ENCODE measurements at places on chromosomes 13 and 19.

- no peak for DNase-seq
Measured at GRCh38 chr19:19096641-19097627, 33.1 kb downstream of the SLC25A42 start.

GRCh38 chr13:27971236-27971645, 2.1 kb upstream of the CDX2 start:
- no peak for DNase-seq

DNA sequence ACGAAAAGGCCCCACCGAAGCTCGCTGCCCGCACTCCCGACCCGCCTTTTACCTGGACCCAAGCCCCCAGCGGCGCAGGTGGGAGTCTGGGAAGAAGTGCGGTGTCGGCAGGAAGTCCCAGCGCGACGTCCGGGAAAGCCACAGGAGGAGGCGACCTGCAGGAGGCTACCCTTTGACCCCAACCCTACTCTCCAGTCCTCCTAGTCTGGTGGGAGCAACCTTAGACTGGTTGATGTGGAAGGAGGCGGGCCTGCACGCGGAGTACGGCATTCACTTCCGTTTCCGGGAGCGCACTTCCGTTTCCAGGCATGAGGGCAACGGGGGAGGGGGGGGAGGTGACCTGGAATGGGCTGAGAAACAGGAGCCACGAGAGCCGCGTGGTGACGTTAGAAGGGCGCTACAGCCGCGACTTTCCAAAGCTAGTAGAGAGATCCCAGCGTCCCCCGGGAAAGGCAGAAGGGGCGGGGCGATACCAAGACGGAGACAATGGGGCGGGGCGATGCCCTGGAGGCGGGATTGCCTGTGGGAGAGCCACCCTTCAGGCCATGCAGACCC, 28.5 kb downstream of the ZNF266 start:
- peak; percentile 90 for DNase-seq

- DNase-seq = peak; percentile 73
Measured at GRCh38 chr13:110916301-110917142, 1.7 kb upstream of the ANKRD10 start.

GRCh38 chr19:52648336-52649016, 10.3 kb upstream of the ZNF83 start:
- DNase-seq = peak; percentile 50

- DNase-seq = peak; percentile 28
Measured at GRCh38 chr13:38417727-38418126, 68.1 kb downstream of the UFM1 start.

GRCh38 chr13:110644892-110645521, 29.7 kb downstream of the NAXD start:
- DNase-seq = peak; percentile 61

GRCh38 chr13:23960566-23961156, 63.4 kb upstream of the C1QTNF9B start:
- peak; percentile 66 for DNase-seq

DNA sequence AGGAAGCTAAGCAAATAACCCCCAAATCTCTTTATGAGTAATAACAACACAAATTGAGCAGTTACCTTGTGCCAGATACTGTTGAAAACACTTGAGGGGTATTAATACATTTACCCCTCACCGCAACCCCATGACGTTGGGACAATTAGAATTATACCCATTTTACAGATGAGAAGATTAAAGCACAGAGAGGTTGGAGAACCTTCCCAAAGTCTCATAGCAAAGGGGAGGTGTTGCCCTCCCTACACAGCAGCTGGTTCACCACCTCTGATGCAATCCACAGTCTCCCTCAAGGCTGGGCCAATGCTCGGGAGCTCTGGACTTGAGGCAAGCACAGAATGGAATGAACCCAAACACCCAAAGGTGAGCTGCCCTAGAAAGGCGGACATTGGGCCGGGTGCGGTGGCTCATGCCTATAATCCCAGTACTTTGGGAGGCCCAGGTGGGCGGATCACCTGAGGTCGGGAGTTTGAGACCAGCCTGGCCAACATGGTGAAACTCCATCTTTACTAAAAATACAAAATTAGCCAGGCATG, 3.9 kb upstream of the CCNE1 start:
- DNase-seq = no peak

GRCh38 chr19:16141043-16141442, 2.4 kb upstream of the HSH2D start:
- no peak for DNase-seq

- peak; percentile 79 for DNase-seq
Measured at GRCh38 chr13:49113526-49114286, 106.4 kb upstream of the MLNR start.

DNA sequence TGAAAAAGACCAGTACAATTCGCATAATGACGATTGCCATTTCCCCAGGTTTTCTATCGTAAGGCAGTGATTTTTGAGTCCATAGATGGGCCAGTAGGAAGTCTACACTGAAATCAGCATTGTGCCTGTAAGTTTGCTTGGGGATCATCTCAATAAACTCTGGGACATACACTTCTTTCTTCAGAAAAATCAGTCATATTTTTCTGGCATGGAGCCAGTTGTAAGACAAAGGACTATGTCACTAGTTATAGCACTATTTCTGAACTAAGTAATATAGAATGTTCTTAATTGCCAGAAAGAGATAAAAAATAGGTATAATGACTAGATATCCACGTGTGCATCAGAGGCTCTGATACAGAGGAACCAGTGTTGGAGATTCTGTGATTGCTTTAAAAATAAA, 243.5 kb downstream of the LMO7 start:
- no peak for DNase-seq

DNA sequence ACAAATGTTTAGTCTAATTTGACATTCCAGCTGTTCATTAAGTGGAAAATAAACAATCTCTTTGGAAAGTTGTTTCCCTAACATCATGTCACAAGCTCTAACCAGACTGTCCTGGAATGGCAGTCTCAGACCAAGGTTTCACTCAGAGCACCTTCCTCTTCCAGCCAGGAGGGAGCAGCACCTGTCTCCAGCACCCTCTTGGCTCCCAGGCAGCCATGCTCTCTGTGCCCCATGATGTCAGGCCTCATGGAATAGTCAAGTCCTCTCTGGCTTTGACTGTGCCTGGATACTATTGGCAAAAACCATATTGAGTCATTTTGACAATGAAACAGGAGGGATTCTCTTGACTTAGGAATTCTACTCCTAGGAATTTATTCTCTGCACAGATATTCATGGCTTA, 171.4 kb downstream of the OXGR1 start:
- DNase-seq = peak; percentile 35

DNA sequence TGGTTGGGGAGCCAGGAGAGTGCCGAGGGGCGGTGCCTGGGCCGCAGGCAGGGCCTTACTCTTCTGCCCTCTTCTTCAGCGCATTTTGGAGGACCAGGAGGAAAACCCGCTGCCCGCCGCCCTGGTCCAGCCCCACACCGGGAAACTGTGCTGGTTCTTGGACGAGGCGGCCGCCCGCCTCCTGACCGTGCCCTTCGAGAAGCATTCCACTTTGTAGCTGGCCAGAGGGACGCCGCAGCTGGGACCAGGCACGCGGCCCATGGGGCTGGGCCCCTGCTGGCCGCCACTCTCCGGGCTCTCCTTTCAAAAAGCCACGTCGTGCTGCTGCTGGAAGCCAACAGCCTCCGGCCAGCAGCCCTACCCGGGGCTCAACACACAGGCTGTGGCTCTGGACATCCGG, 9.4 kb downstream of the PGLS start:
- no peak for DNase-seq

GRCh38 chr13:26961890-26962615, 201.5 kb upstream of the GPR12 start:
- DNase-seq = no peak

DNA sequence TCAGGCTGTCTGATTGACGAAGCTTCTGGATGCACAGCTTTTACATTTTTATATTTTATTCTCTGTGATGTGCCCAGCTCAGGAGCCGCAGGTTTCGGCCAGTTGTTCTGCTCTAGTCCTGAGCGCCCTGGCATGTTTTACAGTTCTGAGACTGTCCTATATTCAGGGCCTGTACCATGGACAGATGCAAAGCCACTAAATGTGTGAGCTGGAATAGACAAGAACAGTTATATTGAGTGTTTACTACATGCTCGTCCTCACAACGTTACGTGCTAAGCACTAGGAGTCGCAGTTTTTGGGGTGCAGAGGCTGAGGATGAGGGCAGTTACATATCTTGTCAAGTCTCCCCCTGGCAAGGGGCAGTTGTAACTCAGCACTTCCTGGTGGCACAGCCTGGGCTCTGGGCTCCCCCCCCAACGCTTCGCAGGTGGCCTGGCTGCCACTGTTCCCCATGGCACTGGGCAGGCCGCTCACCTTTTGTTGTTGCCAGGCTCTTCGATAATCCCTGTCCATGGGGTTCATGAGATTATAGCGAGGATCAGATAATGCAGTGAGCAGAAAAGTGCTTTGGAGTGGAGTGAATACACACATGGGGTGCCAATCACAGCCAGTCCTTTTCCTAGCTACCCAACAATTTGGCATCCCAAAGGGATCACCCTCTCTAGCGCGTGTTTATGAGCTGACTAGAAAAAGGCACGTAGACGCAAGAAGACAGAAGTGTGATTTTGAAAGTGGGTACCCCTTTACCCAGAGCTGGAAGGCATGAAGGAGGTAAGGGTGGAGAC, 23.5 kb downstream of the ARL11 start:
- no peak for DNase-seq

DNA sequence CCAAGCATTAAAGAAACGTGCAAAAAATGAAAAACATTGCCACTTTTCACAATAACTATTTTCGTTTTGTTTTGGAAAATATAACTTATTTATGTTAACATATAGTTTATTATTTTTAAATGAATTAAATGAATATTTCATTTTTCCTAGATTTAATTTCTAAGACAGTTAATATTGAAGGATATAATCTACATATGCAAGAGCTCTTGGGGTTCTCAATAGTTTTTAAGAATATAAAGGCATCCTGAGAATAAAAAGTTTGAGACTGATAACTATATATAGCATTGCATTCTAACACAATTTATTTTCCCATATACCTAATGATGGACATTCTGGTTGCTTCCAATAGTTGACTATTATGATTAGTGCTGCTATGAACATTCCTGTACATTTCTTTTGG, 19.9 kb downstream of the ZNF461 start:
- DNase-seq = no peak

GRCh38 chr13:28530729-28531076, 35.8 kb upstream of the FLT1 start:
- peak; percentile 50 for DNase-seq

GRCh38 chr13:19985219-19985556, 26.7 kb downstream of the ZMYM2 start:
- no peak for DNase-seq

Measured in fibroblast of pulmonary artery (primary cell).